ENCODE measurements at places on chromosomes 6 and 20.

DNA sequence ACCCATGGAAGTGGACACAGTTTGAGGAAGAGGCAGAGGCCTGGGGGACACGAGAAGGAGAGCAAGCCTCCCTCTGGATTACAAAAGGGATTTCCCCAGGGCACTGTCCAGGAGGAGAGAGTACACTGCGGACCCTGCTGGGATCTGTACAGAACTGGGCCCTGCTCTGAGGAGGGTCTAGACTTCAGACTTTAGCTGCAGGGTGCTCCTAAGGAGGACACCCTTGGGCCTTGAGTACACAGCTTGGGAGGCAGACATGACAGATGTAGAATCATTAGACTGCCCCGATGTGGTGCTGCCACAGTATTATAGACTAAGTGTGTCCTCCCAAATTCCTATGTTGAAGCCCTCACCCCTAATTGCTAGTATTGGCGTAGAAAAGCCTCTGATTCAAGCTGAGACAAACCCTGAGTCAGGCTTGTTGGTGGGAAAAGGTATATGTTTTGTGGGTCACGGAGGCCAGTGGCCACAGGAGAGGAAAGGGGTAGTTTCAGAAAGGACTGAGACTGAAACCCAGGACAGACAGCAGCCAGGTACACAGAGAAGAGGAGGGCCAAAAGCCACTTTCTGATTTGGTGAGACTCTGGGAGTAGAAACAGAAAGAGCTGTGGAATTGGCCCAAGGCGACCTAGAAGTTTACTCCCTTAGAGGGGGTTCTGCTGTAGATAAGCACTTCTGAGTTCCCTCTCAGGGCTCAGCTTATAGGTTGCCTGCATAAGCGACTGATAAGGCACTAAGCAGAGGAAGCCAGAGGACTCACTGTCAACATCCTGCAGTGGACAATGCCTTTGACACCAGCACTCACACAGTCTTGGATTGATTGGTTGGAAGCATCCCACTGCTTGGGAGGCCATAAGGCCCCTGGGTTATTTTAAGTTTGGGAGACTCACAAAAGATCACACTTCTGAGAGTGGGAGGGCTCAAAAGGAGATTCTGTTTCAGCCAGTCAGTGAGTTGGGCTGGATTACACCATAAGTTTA lies 16.5 kb upstream of the SH3BGRL2 start:
- no peak for DNase-seq

GRCh38 chr20:4016340-4017050 lies 1.1 kb upstream of the RNF24 start:
- no peak for DNase-seq

DNA sequence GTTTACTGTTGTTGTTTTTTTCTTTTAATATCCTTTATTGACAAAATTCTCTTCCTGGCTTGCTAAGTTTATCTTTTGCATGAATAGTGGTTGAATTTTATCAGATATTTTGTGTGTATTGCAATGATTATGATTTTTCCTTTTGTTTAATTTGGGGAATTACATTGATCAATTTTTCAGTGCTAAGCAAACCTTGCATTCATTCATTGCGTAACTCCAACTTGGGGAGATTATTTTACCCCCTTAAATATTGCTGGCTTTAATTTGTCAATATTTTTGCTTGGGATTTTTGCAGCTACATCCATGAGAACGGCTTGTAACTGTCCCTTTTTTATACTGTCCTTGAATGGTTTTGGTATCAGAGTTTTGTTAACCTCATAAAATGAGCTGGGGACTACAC lies 63.4 kb downstream of the SERAC1 start:
- DNase-seq, result no peak

DNA sequence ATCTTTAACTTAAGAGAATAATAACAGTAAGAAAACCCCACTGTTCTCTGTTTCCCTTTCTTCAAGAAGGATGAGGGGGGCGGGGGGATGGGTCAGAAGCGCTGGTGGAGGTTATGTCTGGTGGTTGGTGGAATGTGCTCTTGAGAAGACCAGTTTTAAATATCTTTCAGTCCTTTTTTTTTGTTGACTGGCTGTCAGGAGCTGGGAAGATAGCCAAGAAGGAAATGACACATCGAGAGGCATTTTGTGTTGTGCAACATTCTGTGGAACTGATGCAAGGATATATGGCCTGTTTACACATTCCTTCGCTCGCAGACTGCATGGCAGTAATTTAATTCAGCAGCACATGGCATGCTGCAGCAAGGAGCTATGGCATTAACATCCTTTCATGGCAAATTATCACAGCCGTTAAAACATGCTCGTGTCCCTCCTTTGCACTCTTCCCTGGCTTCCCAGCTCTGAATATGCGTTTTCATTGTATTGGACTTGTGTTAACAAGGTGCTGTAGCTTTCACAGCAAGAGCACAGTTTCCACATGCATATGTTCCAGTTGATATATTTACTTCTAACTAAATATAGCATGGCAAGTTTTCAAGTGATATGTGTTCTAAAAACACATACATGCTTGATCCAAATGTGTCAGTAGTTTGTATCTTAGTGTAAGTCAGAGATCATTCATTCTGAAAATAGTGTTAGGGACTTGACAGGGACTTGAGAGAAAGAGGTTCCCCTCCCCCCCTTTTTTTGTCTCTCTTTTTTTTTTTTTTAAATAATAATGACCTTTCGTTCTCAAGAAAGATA lies 68.2 kb upstream of the SUPT3H start:
- DNase-seq, result peak; percentile 100

DNA sequence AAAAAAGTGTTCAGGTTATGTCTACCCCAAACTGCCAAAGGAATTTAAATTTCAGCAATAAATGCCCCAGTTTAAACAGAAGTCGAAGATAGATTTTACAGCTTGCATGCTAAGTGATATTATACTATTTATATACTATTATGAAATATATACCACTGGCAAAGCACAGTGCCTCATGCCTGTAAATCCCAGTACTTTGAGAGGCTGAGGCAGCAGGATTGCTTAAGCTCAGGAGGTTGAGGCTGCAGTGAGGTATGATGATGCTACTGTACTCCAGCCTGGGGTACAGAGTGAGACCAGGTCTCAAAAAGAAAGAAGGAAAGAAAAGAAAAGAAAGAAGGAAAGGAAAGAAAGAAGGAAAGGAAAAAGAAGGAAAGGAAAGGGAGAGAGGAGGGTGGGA lies 102.1 kb downstream of the MTFR2 start:
- DNase-seq, result peak; percentile 20

- DNase-seq, result no peak
Observed at GRCh38 chr20:57612916-57613315, 7.3 kb downstream of the ZBP1 start.

GRCh38 chr6:166626177-166627032 lies 646 bp downstream of the RPS6KA2 start:
- peak; percentile 51 for DNase-seq

DNA sequence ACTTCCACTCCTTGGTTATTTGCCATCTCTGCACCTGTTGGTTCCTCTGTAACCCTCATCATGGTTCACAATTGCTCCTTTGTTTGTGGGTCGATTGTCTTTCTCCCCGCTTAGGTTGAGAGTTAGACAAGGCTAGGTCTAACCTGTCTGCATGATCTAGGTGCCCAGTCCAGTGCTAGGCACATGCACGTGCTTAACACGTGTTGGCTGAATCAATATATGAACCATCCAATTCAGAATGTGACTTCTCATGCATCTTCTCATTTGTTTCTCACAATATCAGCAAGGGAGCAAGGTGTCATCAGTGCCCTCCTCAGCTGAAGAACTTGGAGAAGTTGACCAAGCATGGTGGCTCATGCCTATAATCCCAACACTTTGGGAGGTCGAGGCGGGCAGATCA lies 36.9 kb upstream of the CTNNBL1 start:
- DNase-seq, result no peak

DNA sequence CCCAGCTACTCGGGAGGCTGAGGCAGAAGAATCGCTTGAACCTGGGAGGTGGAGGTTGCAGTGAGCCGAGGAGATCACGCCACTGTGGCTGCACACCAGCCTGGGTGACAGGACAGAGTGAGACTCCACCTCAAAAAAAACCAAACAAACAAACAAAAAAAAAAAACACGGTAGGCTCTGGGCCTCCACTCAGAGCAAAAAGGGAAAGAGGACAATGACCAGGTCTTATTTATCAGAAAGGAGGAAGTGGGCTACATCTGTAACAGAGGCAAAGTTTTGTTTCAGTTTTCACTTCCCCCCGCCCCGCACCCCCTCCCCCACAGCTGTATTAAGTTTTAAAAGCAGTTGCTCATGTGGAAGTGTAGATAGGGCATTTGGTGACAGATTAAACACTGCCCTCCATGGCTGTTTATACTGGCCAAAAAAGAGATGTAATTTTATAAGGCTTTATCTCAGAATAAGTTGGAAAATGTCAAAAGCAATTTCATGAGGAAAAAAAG lies 114.6 kb downstream of the RCAN2 start:
- DNase-seq, result no peak

DNA sequence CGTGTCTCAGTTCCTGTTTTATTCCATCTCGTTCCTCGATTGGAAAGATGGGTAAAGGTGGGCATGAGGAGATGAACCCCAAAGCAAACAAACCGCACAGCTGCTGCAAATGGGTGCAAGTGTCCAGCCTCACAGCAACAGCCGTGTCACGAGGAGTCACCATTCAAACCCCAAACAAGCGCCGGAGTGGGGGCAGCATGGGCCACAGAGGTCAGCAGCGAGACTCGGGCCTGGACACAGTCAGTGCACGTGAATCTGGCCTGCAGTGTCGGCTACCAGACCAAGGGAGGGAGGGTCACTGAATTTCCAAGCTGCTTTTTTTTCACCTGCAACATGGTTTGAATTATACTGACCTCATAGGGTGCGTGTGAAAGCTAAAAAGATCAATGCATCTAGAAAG lies 63.5 kb downstream of the EZR start:
- no peak for DNase-seq

DNA sequence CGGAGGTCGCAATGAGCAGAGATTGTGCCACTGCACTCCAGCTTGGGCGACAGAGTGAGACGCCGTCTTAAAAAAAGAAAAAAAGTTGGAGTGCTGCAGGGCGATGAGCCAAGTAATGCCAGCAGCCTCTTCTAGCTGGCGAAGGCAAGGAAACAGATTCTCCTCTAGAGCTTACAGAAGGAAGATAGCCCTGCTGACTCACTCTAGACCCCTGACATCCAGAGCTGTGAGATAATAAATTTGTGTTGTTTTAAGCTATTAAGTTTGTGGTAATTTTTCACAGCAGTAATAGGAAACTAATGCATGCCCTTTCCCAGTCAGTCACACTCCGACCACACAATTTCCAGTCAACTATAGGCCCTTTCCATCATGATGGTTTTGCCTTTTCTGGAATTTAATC lies 16.4 kb downstream of the PRSS16 start:
- DNase-seq, result no peak

DNA sequence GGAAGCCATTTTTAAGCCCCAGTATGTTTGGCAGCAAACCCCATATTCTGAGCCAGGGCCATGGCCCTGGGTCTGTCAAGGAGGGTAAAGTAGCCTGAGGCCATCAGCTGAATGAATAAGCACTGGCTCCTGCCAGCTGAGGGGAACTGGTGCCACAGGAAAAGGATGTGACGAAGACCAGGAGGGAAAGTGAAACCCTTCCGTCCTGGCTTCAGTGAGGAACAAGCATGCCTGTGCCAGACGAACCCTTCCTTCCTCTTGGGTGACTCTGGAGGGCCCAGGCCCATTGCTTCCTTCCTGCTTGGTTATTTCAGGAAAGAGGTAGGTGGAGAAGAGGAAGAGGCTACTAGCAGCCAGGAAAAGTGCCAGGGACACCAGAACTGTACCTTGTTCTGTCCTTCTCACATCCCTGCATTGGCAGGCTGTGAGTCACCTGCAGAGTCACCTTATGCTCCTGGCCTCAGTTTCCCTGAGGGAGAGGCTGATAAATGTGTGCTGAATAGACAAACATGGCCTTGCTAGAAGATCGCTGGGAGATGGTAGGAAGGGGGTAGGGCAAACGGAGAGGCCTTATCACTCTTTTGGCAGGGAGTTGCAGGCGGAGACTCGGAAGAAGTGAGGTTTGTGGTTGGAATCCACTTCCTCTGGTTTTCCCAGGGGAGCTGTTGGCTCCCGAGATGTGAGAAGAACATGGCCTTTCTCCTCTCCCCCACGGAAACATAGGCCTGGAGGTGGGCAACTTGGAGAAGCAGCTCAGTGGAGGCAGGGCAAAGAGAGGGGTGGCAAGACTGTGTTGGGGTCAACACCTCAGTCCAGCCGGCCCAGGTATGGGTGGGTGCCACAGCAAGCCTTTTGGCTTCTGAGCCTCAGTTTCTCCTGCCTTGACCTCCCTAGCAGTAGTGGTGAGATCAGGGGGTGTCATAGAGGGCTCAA lies 37.4 kb downstream of the COX4I2 start:
- DNase-seq, result peak; percentile 93

DNA sequence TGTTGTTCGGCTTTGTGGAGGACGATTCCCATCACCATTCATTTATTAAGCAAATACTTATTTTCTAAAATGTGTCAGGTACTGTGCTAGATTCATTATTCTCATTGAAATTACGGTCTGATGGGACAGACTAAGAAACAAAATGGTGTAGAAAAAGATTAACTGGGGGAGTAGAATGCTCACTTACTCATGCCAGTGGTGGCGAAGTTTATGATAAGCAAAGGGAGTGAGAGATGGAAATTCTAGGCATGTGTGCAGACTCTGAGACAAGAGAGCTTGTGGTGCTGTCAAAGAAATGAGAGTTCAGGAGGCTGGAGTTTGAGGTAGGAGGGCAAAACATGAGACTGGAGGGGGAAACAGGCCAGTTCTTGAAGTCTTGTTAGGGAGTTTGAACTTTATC lies 896 bp downstream of the RPP21 start:
- no peak for DNase-seq

DNA sequence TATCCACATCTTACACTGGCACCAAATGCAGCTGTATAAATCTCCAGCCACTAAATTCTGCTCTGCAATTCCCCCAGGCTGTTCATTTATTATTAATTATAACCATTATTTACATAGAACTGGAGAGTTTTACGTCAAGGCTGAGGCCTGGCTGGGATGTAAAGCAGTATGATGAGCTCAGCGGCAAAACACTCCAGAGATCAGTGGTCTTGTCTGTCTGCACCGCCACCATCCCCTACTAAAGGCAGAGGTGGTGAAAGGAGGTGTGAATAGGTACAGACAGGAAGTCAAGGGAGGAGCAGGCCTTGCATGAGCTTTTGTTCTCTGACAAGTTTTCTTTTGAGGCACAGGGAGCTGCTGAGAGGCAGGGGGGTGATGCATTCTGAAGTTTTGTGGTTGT lies 159.9 kb upstream of the PCSK2 start:
- no peak for DNase-seq

GRCh38 chr20:46071573-46071972 lies 18.2 kb downstream of the NCOA5 start:
- no peak for DNase-seq

- no peak for DNase-seq
Observed at GRCh38 chr20:19113343-19113930, 99.0 kb upstream of the SLC24A3 start.

GRCh38 chr6:111858347-111858746 lies 14.9 kb downstream of the FYN start:
- DNase-seq, result no peak

DNA sequence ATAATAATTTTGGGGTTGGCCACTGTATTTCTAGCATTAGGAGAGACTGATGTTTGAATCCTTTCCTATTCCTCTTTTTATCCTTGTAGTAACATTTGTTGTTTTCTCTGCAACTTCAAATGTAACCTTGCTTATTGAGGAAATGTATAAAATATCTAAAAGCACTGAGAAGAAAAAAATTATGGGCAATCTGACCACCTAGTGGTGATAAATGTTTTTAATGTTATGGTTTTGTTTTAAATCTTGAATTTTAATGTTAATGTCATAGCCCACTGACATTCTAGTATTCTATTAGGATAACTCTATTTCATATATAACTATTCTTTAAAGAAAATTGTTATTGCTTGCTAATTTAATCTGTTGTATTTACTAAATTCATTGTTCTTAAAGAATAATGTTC lies 134.4 kb downstream of the FARS2 start:
- DNase-seq, result no peak

- no peak for DNase-seq
Observed at GRCh38 chr20:60058879-60059278, 100.7 kb downstream of the CDH26 start.
